Esophagus mucosa (tissue), 1 donor: ENCODE measurements at places on chromosomes 12 and 14.

GRCh38 chr14:104326848-104327247 is 188.5 kb downstream of the KIF26A start:
- no peak for ATAC-seq

DNA sequence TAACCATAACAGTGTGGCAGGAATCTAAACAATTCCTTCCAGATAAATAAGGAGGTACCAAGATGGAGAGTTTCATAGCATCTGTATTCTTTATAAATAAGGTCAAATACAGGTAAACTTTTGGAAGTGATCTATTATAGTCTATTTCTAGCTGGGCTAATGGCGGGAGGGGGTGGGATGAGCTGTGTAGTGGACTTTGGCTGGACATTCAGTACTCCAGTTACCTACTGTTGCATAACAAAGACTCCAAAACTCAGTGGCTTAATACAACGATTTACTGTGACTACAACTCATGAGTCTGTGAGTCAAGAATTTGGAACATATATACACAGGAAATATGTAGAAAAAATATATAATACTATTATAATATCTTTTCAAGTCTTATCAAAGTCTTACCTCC is 496.1 kb downstream of the BCL11B start:
- ATAC-seq = no peak

DNA sequence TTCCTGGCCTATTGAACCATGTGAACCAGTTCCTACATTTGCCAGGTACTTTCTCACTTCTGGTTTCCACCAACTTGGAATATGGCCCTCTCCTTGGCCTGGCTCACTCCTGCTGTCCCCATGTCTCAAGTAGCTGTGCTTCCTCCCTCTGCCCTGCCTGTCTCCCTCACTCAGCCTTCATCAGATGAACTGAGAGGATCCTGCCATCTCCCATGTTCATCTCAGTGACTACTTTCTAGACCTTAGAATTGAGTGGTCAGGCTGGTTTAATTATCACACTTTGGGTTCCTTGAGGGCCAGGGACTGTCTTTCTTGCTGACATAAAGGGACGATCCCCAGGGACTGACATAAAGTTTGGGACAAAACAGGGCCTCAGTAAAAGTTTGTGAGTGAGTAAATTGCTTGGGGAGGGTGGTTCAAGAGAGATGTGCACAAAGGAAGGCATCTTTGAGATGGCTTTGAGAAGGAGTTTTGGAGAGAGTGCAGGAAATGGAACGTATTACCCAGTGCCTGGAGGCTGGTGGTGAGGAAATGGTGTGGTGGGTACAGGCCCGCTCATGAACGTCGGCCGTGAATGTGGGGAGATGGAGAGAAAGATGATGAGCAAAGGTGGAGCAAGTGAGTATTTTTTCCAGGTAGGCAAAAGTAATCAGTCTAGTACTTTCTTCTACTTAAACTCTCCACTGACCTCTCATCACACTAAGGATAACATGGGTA is 20.8 kb downstream of the DYRK2 start:
- ATAC-seq = no peak

DNA sequence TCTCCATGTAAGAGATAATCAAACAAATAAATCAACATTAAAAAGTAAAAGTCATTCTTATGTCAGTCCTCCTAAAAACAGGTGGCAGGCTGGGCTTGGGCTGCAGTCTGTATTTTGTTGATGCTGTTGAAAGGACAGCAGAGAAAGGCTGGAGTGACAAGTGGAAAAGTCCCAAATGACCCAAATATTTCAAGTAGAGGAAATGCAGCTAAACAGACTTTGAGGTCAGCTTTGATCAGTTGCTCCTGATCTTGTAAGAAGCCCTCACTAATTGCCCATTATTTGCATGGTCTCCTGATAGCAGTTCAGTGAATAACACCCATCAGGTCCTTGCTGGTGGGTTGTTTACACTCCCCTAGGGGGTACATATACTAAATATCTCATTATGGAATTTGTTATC is 24.9 kb downstream of the TBX3 start:
- no peak for ATAC-seq
